ENCODE measurements at places on chromosomes 7 and 10.
A peak's percentile ranks its signal among the peaks of the same experiment; 100 is the strongest.

- DNase-seq = no peak
These were observed 567.5 kb upstream of the SORCS1 start for GRCh38 chr10:107732045-107732444.

GRCh38 chr10:5071411-5072198 is 22.6 kb upstream of the AKR1C3 start:
- no peak for DNase-seq

DNA sequence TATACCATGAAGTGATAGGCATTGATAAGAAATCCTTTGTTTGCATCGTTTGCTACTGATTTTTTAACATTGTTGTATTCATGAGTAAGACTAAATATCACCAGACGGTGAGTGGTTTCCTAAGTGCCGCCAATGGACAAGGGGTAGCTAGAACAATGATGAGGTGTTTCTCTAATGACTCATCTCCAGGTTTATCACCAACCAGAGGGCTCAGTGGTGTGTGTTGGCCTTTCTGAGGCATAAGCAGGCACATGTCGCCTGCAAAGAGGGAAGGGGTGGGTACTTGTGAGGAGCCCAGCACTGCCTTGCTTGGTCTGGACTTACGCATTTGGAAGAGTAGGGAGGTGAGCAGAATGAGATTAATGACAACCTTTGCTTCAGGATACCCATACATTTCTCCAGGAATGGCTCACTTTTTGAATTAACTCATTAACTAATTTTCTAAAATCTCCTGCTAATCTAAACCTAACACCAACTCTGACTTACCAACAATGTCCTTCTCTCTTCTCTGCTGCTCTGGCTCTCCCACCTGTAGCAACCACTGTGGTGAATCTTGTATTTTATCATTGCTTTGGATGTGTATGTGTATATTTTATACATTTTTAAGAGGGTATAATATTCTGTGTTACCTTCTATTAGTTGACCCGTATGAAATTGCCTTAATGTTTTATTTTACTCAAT is 722.6 kb downstream of the GRID1 start:
- DNase-seq = no peak

DNA sequence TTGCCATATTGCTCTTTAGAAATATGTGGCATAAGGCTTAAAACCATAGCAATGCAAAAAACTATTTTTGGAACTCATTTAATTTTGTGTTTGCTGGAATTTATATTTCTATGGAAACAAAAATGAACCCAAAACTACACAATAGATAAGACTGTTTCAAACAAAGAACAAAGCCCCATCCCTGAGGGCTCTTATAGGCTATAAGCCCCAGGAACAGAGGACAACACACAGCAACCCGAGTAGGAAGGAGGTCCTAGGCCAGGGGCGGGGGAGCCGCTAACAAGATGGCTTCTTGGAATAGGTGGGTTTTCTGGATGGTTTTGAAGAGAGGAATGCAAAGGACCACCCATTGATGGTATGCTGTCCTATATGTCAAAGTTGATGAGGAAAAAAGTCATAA is 8.6 kb downstream of the COL28A1 start:
- DNase-seq = no peak

DNA sequence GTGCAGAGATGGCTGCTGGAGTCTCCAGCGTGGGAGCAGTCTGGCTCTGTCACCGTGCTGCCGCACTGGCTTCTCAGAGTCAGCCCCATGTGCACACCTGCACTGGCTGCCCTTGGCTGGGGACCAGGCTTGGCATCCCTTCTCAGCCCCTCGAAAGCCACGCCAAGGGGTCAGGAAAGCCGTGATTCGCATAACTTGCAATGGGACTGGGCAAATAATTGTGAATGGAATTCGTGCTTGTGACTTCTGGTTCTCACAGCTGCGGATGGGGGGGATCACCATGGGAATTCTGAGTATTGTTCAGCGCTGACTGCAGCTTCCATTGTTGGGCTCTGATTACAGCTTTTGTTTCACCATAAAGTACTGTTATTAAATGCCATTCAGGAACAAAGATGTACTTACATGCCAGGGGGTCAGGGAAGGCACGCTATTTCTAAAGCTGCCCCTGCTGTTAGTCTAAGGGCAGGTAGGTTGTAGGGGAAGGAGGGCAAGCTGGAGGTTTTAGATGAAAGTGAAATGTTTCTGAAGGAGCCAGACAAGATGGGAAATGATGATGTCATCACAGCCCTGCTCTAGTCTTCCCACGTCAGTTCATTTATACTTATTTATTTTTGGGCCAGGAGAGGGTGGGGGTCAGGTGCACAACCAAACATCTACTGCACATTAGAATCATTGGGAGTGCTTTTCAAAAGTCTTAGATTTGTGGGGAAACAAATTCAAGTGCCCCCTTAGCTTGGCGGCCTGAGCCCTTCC is 5.8 kb upstream of the PLEKHA1 start:
- DNase-seq = no peak

GRCh38 chr10:4671451-4672145 is 154.4 kb upstream of the AKR1E2 start:
- DNase-seq = no peak

GRCh38 chr7:67983486-67983885 is 986.9 kb downstream of the TYW1 start:
- DNase-seq = no peak

DNA sequence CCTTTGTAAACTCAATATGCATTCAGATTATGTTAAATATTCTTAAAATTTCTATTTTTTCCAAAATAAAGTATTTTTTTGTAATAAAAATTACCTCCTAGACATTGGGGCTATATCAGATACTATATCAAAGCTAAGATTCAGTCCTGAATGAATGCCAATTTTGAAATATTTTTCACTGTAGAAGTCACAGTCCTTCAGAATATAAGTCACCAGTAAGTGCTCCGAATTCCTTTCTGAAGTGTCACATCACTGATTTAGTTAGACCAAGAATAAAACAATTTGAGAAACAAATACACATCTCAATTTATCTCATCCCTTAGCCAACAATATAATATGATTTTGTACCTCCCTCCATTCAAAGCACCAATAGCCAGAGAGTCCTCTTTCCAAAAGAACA is 33.9 kb upstream of the GSAP start:
- DNase-seq = no peak

DNA sequence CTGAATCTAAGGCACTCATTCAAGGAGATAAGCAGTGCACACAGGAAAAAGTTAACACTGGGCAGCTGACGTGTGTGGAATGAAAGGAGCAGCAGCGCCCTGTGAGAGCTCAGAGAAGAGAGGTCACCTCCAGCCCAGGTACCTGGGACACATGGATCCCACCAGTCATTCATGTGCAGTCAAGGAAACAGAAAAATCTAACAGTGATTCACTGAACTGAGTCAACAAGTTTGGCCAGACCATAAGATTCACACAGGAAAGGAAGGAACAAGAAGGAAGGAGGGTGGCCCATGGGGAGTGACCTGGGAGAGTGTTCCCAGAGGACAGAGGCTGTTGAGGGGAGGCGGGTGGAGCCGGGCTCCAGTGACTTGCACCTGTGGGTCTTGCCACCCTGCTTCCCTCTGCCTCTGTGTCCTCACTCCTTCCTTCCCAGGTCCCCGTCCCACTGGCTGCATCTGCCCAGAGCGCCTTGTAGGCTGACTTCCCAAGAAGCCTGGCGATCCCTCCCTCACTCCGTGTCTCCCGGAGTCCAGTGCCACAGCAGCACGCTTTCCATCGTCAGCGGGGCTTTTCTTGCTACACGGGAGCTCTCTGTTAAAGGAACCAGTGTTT is 27.7 kb downstream of the RNF32 start:
- DNase-seq = no peak

- peak; percentile 44 for DNase-seq
These were observed 871 bp downstream of the ST7 start for GRCh38 chr7:116953906-116954838.

DNA sequence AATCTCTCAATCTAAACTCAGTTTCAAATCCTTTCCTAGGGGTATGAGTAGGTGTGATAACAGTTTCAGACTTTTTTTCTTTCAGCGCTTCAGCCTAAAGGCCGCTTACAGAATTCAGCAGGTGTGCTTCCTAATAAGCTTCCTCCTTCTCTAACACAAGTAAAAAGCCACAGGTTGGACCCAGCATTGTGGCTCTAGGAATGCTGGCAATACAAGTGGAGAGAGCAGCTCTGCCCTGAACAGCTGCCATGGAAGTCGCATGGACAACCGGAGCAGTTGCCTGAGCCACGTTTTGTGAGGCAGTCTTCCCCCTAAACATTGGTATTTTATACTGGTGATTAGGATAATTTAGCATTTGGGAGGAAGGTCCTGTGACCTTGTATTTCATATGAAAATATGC is 83.5 kb downstream of the ST7 start:
- no peak for DNase-seq

GRCh38 chr7:155456738-155457543 is 988 bp upstream of the EN2 start:
- DNase-seq = no peak

GRCh38 chr10:69497611-69498390 is 46.5 kb downstream of the TSPAN15 start:
- peak; percentile 27 for DNase-seq

DNA sequence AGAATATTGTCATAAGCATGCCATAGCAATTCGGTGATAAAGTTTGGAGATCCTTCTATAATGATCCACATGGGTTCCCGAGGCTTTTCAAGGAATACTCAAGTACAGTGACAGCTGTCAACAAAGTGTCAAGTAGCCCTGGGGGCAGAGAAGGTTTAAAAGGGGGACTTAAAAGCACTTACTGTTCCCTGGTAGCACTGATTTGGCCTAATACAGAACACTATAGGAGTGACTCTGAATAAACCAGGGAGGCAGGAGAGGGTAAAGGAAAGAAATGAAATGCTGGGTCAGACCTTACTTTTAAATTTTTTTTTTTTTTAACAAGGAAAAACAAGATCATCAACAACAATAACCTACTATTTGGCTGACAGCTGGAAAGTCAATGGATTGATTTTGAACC is 20.1 kb downstream of the CHCHD3 start:
- no peak for DNase-seq

- no peak for DNase-seq
These were observed 193.1 kb downstream of the COBL start for GRCh38 chr7:51123322-51124019.

DNA sequence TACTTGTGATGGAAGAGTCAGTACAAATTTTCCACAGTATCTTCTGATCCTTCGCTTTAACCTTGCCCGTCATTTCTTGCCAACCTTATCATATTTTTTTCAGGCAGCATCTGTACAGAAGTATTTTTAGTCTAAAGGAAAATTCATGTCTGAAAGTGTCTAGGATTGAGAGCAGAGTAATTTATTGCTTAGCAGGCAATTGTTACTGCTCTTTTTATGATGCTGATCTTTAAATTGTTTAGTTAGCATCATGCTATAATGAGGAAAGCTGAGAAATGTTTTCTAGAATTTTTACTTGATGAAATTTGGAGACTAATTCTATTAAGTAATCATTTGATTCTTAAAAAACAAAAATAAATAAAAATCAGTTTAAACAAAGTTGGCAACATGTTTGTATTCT is 20.6 kb downstream of the KAT6B start:
- no peak for DNase-seq

- DNase-seq = no peak
These were observed at the start of gene CALHM1 for GRCh38 chr10:103458720-103459119. Gene CALHM1, minus strand, starts transcription at chr10:103458900. Its CDS starts 149 bp downstream, at chr10:103458751.

GRCh38 chr7:106597014-106597413 is 63.9 kb downstream of the CCDC71L start:
- no peak for DNase-seq

GRCh38 chr7:51222916-51223315 is 93.7 kb downstream of the COBL start:
- no peak for DNase-seq

GRCh38 chr7:84790882-84791281 is 396.0 kb downstream of the SEMA3D start:
- DNase-seq = no peak

DNA sequence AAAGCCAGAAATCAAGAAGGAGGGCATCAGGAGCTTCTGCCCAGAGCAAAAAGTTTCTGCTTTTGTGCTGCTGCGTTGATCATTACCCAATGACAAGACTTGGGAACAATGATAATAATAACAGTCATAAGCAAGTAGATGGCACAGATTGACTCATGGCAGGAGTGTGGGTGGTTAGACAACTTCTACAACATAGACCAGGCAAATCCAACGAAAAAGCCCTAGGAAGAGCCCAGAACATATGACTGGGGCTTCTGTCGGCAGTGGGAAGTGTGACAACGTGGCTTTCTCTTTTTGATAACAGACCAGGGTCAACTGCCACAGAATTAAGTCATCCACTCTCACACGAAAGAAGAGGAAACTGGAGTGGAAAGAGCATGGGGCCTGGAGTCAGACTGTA is 85.4 kb upstream of the TRIL start:
- DNase-seq = no peak

- DNase-seq = no peak
These were observed 70.4 kb downstream of the INPP5A start for GRCh38 chr10:132607961-132608495.

GRCh38 chr7:15475808-15476530 is 85.8 kb downstream of the AGMO start:
- DNase-seq = no peak

GRCh38 chr7:132551886-132552285 is 24.4 kb downstream of the PLXNA4 start:
- no peak for DNase-seq

- DNase-seq = no peak
These were observed 47.7 kb upstream of the ZNF479 start for GRCh38 chr7:57179776-57180415.

DNA sequence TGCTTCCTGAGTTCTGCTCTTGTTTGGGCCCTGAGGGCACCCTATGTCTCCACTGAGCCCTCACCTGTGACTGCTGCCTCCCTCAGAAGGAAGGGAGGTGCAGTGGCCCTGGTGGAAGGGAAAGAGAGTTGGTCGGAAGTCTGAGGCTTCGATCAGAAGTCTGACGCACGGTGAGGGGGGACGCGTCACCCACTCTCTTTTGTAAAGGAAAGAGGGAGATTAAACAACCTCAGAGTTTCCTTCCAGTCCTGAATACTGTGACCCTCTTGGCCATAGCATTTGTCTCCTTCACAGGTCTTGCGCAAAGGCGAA is 31.4 kb upstream of the TRIM8 start:
- DNase-seq = peak; percentile 78

- peak; percentile 55 for DNase-seq
These were observed 8.8 kb upstream of the INTS1 start for GRCh38 chr7:1512781-1513656.

DNA sequence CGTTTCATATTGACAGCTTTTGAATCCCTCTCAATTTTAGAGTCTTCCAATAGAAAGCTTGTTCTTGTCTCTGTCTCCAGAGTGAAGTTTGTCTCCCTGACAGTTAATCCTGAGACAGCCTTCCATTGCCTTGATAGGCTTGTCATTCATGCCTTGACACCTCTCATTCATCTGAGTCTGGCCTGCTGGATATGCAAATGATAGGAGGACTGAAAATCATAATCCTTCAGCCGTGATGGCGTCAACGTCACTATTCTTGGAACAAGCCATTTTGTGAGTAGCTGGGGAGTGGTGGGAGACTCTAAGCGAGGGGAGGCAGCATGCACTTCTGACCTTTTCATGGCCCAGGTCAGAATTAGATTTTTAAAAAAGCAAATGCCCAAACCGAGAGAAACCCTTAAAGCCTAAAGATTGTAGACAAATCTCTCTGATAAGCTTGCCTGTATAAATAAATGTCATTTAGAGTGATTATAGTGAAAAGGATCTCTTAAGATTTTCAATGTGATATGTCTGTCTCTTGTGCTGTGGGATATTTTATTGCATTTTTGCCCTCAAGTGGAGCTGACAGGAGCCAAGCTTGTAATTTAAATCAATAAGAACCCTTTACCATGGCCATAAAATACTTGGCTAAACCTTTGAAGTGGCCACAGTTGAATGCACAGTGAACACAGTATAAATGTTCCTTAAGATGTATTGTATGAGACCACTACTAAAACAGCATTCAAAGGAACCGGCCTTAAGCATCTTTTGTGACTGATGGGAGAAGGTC is 148.8 kb downstream of the SNX10 start:
- no peak for DNase-seq

- peak; percentile 5 for DNase-seq
These were observed 106.8 kb downstream of the GLRX3 start for GRCh38 chr10:130243015-130243414.
